ENCODE measurements at places on chromosomes 6 and 20.
A peak's percentile ranks its signal among the peaks of the same experiment; 100 is the strongest.

- DNase-seq = no peak
Measured at GRCh38 chr6:105560611-105561066, 157.8 kb upstream of the PREP start.

GRCh38 chr6:88380618-88381288, 214.6 kb upstream of the CNR1 start:
- no peak for DNase-seq

DNA sequence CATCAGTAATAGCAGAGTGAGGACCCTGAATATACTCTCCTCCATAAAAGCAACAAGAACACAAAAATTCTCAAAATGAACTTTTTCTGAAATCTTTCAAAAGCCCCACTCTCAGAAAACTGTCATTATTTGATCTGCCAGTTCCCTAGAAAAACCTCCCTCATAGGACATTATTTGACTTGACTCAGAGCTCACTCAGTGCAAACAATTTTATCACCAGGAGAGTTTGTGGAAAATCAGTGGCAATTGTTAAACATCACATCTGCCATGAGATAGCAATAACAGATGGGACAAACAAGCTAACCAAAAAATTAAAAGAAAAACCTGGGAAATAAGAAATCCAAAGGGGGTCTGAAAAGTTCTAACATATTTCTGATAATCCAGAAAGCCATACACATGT, 100.0 kb downstream of the ATG5 start:
- DNase-seq = no peak

GRCh38 chr6:37029249-37029971, 24.0 kb downstream of the FGD2 start:
- DNase-seq = peak; percentile 82

- no peak for DNase-seq
Measured at GRCh38 chr20:20549704-20550103, 162.7 kb downstream of the RALGAPA2 start.

DNA sequence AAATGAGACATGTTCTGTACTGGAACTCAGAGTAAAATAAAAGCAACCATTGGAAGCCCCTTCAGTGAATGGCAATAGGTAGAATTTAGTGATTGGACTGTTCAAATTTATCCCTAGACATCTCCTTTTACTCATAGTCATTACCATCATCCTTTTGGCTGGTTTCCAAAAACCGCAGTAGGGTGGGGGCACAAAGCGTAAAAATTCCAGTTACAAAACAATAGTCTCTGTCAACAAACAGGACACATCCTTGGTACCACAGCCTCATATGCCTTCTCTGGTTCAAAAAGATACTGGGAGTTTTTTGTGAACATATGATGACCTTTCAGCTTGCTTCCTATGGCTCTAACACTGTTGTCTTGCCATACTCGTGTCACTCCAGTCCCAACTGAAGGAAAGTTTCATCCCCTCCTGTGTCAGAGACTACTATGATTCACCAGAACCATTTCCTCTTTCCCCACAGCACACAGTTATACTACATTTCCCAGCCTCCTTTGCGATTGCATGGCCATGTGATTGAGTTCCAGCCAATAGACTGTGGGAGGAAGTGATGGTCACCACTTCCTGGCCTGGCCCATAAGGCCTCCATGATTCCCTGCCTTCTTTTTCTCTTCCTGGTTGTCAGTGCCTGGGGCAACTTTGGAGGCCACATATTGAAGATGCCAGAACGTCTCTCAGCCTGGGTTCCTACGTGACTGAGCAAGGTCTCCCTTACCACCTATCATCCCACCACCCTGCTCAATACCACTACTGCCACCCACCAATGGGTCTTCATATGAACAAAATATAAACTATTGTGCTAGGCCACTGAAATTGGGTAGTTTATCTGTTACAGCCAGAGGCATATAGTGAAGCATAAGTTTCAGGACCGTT, 162.4 kb downstream of the ID4 start:
- DNase-seq = no peak

- DNase-seq = no peak
Measured at GRCh38 chr6:167148021-167148420, 9.8 kb downstream of the GPR31 start.

DNA sequence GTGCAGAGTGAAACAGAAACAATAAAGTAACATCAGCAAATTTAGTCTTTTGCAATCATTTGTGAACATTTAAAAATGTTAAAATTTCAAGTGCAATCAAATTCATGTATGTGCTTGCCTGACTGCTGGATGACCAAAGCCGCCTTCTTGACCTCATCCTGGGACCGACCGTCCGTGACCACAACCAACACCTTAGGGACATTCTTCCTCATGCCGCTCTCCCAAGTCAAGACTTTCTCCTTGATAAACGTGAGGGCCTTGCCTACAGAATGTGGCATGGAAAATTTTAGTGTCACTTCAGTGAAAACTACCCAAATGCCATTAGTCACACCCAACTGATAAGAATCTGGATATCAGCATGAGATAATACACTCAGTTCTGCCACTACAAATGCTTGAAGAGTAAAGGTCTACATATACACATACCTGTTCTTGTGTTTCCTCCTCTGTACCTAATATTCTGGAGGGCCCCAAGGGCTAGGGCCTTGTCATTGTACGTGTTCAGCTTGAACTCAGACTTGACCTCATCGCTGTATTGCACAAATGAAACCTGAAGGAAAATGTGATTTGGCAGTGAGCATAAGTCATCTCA, 86.8 kb downstream of the COL12A1 start:
- no peak for DNase-seq

DNA sequence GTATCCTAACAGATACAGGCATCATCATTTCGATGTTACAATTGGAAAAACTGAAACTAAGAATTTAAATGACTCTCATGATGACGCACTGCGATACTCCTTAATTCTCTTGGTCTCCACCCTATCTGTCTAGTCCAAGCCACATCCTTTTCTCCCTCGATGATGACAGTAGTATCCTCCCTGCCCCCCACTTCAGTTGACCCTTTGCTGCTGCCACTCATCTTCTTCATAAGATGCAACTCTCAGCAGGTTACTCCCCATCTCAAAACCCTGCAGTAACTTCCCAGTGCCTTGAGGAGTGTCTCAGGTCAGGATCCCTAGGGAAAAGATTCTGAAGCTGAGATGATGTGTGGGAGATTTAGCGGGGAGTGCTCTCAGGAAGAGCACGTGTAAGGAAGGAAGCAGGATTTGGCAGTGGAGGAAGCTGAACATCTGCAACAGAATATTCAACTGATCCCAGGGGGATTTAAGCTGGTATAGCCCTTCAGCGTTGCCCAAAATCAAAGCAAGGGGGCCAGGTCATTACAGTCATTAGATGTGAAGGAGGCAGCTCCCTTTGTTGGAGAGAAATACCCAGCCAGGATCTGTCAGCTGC, 16.1 kb downstream of the JPH2 start:
- no peak for DNase-seq

- peak; percentile 52 for DNase-seq
Measured at GRCh38 chr6:127737009-127737486, 160.1 kb downstream of the C6orf58 start.

GRCh38 chr6:33929575-33930288, 125.9 kb upstream of the MLN start:
- DNase-seq = no peak

DNA sequence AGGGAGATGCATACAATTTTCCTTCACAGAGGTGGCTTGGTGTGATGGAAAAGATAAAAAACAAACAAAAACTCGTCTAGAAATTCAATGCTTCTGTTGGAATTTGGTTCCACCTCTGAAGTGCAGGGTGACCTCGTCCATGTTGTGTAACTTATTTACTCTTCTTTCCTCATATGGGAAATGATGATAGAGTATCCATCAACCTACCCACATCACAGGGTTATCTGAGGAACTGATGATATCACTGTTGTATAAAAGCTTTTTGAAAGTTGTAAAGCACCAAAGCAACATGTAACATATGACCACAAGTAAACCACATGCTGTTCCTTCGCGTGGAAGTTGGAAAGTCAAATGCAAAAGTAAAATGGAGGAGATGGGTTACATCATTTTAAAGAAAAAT, 212.0 kb upstream of the SGK1 start:
- DNase-seq = no peak

GRCh38 chr6:49841424-49841823, 24.9 kb downstream of the CRISP1 start:
- DNase-seq = no peak

GRCh38 chr6:72250664-72251063, 364.3 kb downstream of the RIMS1 start:
- no peak for DNase-seq

DNA sequence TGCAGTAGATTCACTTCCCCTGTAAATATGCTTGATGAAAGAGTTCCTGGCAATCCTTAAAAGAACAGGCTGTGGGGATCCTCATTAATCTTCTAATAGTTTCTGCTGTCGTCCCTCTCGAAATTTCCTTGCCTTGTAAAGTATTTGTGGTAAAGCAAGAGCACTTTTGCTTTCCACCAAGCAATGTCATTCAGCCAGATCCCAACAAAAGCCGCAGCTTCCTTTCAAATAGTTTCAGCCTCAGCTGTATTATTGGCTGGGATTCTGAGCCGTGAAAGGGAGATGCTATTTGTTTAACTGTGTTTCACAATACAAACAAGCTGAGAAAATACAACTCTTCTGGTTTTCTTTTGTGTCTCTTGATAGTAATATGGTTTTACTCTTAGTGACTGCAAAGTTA, 48.9 kb upstream of the EPHA7 start:
- no peak for DNase-seq
